ENCODE measurements at places on chromosomes 6 and 20. TPM values are rescaled to one million over a fixed set of nuclear protein-coding genes. Genes with fewer than 3 reads are reported as not detected.

PCK1 gene
- total RNA-seq = not detected

SPATS1 gene
- total RNA-seq = not detected

DNA sequence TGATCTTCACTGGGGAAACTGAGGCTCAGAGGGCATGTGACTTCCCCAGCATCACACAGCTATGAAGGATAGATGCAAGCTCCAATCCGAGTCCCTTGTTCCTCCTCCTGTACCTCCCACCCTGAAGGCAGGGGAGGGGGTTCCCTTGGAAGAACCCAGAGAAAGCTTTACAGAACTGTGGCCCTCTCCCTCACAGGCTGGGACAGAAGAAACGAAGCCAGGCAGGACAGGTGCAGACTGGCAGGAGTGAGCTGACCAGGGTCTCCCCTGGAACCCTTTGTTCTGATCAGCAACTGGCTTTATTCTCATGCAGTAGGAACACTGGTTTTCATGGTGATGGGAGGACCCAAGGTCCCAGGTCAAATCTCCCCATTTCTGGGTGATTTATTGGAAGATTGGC lies 90.2 kb downstream of the TMEM242 start:
- peaks cover 38% of the 10 kb centered on the region for H3K27me3 ChIP-seq
- no peak for DNase-seq
- peaks cover 3% of the 10 kb centered on the region for H3K36me3 ChIP-seq
- no peak overlapping the region for H3K27ac ChIP-seq

DNA sequence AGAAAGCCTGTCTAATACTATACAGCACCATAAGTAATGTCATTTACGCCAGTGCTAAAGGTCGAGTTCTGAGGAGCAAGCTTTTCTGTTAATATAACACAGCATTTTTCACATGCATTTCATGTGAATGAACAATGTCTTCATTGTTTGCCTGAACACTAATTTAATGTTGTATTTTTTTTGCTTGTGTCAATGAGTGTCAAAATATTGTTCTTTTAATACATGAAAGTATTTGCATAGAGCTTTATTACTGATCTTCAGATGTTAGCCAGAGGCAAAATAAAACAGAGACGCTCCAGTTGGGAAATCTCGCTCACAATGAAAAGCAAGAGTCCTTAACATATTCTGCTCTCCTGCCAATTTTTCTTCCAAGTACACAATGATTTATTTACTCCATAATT lies 151.8 kb downstream of the FOXC1 start:
- H3K4me3 ChIP-seq = no peak overlapping the region
- DNase-seq = no peak
- no peaks in the 10 kb centered on the region for H3K36me3 ChIP-seq
- H3K27me3 ChIP-seq = no peaks in the 10 kb centered on the region
- no peaks in the 10 kb centered on the region for H3K4me1 ChIP-seq

- peaks cover 9% of the 10 kb centered on the region for H3K27me3 ChIP-seq
- H3K36me3 ChIP-seq = no peaks in the 10 kb centered on the region
- H3K27ac ChIP-seq = no peak overlapping the region
- no peak for DNase-seq
- H3K4me3 ChIP-seq = no peak overlapping the region
- H3K4me1 ChIP-seq = no peaks in the 10 kb centered on the region
Measured at GRCh38 chr6:160678744-160679401, 14.8 kb upstream of the LPA start.

Data from activated CD4-positive, alpha-beta T cell treated with anti-CD3 and anti-CD28 coated beads, Interleukin-2, amount 10 ng/mL, durations not matched to agents 24 days and 14 days (primary cell).